ENCODE measurements at places on chromosomes 6 and 20.

DNA sequence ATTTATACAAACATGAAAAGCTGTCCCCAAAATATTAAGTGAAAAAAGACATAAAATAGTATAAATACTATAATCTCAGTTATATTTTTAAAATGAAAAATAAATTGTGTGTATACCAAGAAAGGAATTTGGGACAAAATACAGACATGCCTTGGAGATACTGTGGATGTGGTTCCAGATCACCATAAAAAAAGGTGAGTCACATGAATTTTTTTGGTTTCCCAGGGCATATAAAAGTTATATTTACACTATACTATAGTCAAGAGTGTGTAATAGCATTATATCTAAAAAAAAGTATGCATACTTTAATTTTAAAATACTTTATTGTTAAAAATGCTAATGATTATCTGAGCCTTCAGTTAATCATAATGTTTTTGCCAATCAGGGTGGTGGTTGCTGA is 17.4 kb upstream of the SDHAF4 start:
- DNase-seq: no peak

GRCh38 chr20:5990946-5991345 is 40.5 kb downstream of the MCM8 start:
- DNase-seq: no peak

DNA sequence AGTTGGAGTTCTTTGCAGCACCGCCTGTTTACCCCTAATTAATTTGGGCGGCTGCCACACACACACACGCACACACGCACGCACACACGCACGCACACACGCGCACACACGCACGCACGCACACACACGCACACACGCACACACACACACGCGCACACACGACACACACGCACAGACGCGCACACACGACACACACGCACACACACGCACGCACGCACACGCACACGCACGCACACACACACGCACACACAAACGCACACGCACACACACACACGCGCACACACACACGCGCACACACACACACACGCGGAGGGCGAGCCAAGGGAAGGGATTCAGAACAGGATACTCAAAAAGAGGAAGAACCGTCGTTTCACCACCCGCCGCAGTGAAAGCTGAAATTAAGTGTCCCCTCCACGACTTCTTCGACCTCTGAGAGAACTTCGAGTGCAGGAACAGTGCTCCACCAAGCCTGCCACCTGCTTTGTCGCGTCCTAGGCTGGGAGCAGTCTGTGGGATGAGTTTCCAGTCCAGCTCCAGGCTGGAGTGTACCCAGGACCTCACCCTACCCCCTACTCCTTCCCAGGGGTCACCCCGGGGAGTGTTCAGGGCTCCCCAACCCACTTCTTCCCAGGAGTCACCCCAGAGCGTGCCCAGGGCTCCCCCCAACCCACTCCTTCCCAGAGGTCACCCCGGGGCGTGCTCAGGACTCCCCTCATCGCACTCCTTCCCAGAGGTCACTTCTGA is 1.1 kb downstream of the RNASET2 start:
- DNase-seq: peak; percentile 41

- DNase-seq: no peak
Measured at GRCh38 chr6:31135710-31136109, 3.2 kb downstream of the PSORS1C2 start.

GRCh38 chr20:2314759-2315439 is 19.1 kb downstream of the TGM3 start:
- DNase-seq: no peak

DNA sequence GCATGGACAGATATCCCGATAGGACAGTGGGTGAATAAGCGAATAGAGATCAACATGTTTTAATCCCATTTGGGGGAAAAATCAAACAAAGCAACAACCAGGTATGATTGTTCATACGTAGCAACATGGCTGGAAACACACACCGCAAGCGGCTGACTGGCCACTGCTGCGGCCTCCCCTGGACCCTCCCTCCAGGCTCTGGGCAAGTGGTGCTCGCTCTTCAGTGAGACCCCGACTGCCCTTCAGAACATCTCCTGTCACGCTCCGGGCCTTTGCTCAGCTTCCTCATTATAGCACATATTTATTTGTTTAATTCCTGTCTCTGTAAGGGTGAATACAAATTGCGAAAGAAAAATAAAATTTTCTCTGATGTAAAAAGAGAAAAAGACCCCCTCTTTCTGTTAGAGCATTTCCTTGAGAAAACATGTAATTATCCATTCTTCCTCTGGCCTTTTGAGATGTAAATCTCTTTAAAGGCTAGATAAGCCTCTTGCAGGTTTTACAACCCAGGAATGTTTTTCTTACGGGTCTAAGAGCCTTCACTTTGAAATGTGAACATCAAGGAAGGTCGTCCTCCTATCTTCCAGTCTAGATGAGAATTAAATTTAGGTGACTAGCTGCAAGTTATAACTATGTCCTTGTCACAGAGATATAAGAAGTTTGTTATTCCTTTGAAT is 11.0 kb upstream of the FAM210B start:
- no peak for DNase-seq

- no peak for DNase-seq
Measured at GRCh38 chr6:54315656-54316055, 7.4 kb downstream of the TINAG start.

All from activated B cell treated with CpG ODN at 0.5 μM for 24 hours (primary cell).